Smooth muscle cell of trachea (primary cell): ENCODE measurements at places on chromosomes 11 and 22. TPM values are rescaled to one million over a fixed set of nuclear protein-coding genes. Genes with fewer than 3 reads are reported as not detected.

Gene OR52N2
- total RNA-seq = not detected in 2 replicates

Gene TBRG1
- 22.8 and 41.5 TPM in 2 replicates for total RNA-seq

Gene LGALS12
- not detected in 2 replicates for total RNA-seq

Gene CBY1
- total RNA-seq = 14.3 and 14.7 TPM in 2 replicates

Gene C11orf97
- total RNA-seq = not detected in 2 replicates

Gene C22orf23
- 0.29 and 0.50 TPM in 2 replicates for total RNA-seq

Gene IL17REL
- total RNA-seq = under 0.01 TPM in 2 replicates

Gene RAG2
- total RNA-seq = not detected in 2 replicates

Gene CEP126
- total RNA-seq = 2.6 and 3.8 TPM in 2 replicates

Gene HBB
- total RNA-seq = not detected in 2 replicates

Gene BRD1
- 28.4 and 30.8 TPM in 2 replicates for total RNA-seq

Gene MS4A7
- not detected in 2 replicates for total RNA-seq

Gene ROM1
- total RNA-seq = 3.9 and 4.6 TPM in 2 replicates

Gene TOMM22
- 50.3 and 75.8 TPM in 2 replicates for total RNA-seq

Gene MRGPRX4
- not detected in 2 replicates for total RNA-seq

Gene ABCC8
- total RNA-seq = not detected in 2 replicates

Gene FADS1
- 112 and 128 TPM in 2 replicates for total RNA-seq

Gene ASCL2
- not detected in 2 replicates for total RNA-seq

Gene C11orf86
- total RNA-seq = not detected in 2 replicates

Gene EML3
- 24.0 and 33.6 TPM in 2 replicates for total RNA-seq

Gene MYBPC3
- not detected in 2 replicates for total RNA-seq

Gene ZNRF3
- total RNA-seq = 3.5 and 6.1 TPM in 2 replicates

Gene HOATZ
- not detected in 2 replicates for total RNA-seq

Gene RIMBP3B
- 0.17 TPM in 1 of 2 replicates, not detected in the other for total RNA-seq

Gene MUC5AC
- total RNA-seq = not detected in 2 replicates

Gene BRSK2
- 0.99 TPM in 1 of 2 replicates, not detected in the other for total RNA-seq

Gene PNPLA5
- total RNA-seq = 0.50 TPM in 1 of 2 replicates, not detected in the other

Gene UBASH3B
- 9.0 and 13.9 TPM in 2 replicates for total RNA-seq

Gene MS4A4A
- total RNA-seq = under 0.01 TPM in 1 of 2 replicates, not detected in the other

Gene C1QTNF4
- 0.15 and 0.17 TPM in 2 replicates for total RNA-seq

Gene SLC22A12
- not detected in 2 replicates for total RNA-seq

Gene LRP4
- 0.99 and 1.0 TPM in 2 replicates for total RNA-seq

Gene PVALB
- total RNA-seq = not detected in 2 replicates

Gene IL10RA
- total RNA-seq = 1.8 TPM in 1 of 2 replicates, not detected in the other

Gene SERPING1
- 9.6 and 26.0 TPM in 2 replicates for total RNA-seq

Gene TYR
- total RNA-seq = not detected in 2 replicates

Gene NAALADL1
- 38.2 and 46.3 TPM in 2 replicates for total RNA-seq

Gene TMPRSS13
- not detected in 2 replicates for total RNA-seq
